ENCODE measurements at places on chromosomes 1 and 21.

DNA sequence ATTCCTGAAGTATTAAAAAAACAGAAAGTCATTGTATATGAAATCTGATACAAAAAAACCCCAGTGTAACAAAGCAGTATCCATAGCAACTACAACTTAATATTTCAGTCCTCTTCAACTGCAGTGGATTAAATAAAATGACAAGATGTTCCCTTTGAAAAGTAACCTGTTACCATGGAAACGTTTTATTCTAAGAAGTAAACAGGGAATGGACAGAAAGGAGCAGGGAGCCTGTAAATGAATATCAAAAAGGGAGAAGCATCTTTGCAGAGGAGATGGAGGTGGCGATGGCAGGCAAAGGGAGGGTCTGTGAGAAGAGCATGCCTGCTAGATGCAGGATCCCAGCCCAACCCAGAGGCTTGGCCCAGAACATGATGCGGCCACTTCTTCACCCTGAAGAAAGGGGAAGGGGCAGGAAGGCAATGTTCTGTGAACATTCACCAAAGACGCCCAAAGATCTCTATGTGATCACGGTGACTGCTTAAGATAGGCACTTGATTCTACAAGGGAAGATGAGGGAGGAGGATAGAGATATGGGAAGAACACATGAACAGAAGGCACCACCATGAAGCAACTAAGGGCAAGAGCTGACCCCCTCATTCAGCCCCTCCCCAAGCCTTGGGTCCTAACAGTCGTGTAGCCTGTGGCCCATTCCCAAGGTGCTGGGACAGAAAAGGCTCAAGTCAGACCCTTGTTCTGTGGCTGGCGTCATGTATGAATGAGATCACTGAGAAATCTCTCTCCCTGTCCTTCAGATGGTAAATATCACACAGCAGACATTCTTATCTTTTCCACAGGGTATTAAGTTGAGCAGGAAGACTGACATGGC lies 200.0 kb downstream of the SLC45A1 start:
- DNase-seq = peak; percentile 64

DNA sequence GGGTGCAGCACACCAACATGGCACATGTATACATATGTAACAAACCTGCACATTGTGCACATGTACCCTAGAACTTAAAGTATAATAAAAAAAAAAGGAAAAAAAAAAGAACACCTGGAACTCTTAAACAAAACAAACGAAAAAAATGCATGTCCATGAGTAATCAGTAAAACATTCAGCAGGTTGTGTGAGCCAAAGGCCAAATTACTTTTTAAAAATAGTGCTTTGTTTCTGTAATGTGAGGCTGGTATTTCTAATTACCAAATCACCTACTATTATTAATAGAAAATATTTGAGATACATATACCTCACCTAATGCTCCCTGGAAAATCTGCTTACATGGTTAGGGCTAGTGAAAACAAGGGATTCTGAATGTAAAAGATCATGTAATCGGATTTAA lies 294.4 kb upstream of the NR5A2 start:
- DNase-seq = no peak

DNA sequence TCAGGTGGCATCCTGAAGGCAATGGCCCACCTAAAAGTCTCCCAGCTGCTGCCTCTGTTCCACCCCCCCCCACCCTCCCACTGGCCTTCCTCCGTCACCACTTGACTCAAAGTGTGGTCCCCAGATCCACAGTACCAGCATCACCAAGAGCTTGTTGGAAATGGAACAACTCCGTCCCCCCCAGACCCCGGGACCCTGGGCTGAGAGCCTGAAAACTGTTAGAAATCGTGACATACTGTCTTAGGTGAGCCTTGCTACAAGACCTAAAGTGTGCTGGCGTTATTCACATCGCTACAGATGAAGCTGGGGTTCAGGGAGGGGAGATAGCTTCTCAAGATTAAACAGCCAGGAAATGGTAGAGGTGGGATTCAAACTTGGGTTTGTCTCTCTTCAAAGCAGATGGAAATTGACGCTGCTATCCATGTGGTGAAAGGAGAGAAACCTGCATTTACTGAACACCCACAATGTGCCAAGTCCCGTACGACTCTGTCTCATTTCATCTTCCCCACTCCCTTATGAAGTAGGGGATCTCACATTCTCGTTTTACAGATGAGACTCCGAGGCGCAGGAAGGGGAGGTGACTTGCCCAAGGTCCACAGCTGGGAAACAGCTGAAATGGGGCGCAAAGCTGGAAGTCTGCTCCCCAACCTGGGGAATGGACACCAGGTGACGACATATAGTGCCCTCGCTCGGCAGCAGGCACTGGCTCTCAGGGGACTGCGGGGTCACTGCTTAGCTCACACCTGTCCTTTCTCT lies 52.8 kb upstream of the IFFO2 start:
- peak; percentile 16 for DNase-seq

GRCh38 chr21:42083361-42083690 lies 12.2 kb downstream of the UMODL1 start:
- no peak for DNase-seq

GRCh38 chr1:229334716-229335115 lies 8.1 kb downstream of the CCSAP start:
- DNase-seq = no peak

DNA sequence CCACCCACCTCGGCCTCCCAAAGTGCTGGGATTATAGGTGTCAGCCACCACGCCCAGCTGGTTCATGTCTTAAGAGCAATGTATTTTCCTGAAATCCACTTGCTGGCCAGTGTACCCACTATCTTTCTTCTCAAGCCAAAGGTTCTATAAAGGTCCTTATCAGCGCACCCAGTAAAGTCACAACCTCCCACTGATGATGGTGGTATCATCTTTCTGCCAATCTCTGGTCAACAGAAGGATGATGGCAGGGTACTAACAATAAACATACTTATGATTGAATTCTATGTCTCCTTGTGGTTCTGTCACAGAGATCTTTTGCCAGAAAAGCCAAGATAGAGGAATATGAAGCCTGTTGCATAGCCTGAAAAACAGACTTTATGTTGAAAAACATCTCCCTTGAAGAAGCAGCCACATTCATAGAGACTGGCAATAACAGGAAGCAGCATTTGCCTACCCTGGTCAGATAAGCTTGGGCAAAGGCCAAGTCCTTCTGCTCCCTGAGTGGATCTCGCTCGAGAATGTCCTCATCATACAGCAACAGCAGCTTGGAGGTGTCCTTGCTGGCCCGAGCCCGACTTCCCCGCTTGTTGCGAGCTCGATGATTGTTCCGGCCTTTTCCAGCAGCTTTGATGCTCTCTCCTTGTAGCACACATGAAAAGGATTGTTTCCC lies 73.0 kb downstream of the DAP3 start:
- DNase-seq = no peak

GRCh38 chr1:193411714-193412113 lies 225.3 kb upstream of the B3GALT2 start:
- no peak for DNase-seq

DNA sequence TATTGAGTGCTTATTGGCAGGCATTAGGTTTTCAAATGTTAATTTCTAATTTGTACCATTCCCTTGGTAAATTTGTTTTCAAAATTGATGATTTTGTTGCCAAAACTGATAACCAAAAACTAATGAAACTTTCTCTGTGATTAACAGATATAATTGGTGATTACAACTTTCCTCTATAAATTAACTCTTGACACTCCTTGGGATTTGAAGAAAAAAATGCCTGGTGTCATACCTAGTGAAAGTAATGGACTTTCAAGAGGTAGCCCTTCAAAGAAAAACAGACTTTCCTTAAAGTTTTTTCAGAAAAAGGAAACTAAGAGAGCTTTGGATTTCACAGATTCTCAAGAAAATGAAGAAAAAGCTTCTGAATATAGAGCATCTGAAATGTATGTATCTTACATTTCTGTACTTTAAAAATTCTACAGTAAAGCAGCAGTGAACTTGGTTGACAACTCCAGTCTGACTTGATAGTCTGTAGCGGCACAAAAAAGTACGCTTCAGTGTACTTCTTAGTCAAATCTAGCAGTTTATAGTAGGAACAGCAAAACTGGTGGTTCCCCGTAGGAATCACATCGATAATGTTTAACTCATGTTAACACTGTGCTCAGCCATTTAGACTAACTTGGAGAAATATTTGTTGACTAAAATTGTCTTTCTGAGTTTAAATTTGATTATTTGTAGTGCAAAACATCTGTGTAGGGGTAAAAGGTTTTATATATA lies 3.0 kb downstream of the USP1 start:
- DNase-seq = no peak

DNA sequence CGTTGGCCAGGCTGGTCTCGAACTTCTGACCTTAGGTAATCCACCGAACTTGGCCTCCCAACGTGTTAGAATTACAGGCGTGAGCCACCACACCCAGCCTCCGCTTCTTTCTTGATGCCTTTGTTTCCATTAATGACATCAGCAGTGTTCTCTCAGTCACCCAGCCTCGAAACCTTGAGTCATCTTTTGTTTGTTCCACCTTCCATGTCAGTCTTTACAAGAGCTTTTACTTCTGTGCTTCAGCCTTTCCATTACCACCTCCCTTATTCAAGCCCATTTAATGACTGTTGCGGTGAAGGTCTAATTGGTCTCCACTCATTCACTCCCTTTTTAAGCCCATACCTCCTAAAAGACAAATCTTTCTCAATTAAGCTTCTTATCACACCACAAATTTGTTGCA lies 146.6 kb upstream of the ADGRL2 start:
- peak; percentile 1 for DNase-seq

- no peak for DNase-seq
Observed at GRCh38 chr1:106232128-106232527, 824.3 kb upstream of the PRMT6 start.

DNA sequence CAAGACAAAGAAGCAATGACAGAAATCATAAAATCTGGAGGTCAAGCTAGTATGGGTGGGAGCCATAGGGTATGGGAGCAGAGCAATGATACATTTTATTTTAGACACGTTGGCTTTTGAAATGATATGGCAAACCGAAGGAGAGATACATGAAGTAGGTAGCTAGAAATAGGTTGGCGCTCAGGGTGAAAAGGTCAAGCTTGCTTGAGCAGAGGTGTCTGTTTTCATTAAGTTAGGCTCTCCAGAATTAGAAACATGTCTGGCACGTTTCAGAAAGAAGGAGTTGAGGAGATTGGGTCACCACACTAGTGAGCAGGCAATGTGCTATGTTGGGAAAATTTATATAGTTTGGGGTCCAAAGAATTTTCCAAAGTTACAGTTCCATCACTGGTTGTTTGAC lies 151.4 kb downstream of the AMY1C start:
- no peak for DNase-seq

DNA sequence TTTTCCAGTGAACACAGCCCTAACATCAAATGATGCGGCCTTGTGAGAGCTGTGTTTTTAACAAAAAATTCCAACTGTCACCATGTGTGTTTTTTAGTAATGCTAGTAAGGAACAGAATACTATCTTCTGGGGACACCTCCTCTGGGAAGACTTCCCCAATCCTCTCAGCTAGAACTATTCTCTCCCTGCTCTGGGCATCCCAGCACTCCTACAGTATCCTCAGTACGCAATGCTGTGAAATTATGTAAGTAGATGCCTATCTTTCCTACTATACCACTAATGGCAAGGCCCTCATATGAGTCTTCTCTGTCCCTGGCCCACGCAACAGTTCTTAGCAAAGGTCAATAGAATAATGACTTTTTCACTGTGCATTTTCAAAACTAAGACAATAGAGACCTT lies 19.5 kb upstream of the TTC39A start:
- DNase-seq = no peak

DNA sequence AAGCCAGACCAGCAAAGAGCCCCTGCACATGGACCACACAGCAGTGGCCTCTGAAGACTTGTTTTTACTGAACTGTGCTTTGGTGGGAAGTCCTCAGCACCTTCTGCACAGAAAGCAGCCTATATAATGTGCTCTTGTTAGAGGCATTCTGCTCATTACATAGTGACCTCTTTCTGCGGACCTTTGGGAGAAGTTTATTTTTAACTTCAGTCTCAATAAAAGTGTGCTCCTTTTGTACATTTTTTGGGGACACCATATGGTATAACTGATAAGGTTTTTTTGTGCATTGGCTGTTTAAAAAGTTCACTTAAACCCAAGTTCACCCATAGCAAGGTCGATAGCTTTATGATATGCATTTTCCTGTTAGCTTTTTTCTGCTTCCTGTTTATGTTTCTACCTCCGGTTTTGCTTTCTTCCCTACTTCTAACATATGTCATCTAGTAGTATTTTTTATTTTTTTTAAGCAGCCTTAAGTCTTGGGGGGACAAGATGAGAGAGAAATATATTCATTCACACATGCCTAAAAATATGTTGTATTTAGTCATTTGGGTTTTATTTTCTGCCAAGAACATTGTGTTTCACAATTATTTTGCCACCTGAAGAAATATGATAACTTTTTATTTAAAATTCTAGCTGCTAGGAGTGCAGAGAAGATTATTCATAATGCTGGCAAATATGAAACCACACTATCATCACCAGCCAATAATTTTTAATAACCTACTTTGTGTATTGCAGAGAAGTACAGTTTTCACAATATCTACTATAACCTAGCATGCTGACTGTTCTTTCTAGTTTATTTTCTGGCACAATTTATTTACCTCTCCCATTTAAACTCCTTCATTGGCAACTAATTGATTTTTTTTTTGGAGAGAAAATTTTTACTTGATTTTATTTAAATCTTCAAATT lies 22.9 kb upstream of the SLC19A2 start:
- DNase-seq = no peak

- DNase-seq = peak; percentile 52
Observed at GRCh38 chr1:214492401-214493075, 58.9 kb downstream of the PTPN14 start.

DNA sequence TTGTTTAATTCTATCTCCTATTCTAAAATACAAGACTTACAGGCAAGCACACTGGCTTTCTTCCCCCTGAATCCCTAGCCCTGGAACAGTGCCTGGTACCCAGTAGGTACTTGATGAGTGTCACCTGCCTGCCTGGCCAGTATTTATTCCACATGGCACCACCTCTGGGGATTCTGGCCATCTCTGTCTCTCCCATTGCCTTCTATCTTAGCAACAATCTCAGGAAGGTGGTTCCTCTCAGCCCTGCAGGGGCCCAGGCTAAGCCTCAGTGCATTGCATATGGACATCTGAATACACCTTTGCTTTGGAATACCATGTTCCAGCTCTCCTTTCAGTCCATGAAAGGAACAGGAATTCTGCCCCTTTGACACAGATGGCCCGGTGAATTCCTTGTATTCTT lies 81.0 kb downstream of the HIVEP3 start:
- no peak for DNase-seq

DNA sequence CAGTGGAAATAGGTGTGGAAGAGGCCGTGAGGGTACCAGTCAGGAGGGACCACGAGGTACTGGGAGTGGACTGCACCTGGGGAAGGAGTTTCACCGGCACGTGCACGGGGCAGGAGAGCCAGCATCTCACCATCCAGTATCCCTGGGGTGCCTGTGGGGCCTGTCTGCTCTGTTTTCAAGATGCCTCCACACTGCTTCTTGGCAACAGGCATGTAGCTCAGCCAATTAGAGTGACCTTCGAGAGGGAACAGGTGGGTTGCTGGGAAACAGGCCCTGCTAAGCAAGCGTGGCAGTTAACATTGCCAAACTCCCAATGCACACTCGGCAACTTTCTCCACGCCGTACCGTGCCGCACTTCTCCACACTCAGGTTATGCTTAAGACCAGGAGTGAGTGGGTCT lies 17.7 kb downstream of the KCNC4 start:
- no peak for DNase-seq

Measured in GM23248 (cell line).